Activated effector memory CD4-positive, alpha-beta T cell treated with Interleukin-2 at 50 U/mL for 16 hours (primary cell): ENCODE measurements at places on chromosomes 6 and 20.

DNA sequence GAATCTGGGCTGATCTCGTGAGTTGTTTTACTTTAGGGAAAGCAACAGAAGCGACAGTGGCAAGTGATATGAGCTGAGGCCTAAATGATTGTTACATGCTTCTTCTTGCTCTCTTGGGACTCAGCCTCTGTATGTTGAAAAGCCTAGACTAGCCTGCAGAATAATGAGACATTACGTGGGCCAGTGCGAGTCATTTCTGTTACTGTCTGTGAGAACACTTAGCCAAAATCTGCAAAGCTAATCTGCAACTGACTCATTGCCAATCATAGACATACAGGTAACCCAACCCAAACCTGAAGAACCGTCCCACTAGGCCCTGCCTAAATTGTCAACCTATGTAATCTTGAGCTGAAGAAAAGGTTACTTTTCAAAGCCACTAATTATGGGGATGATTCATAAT, 77.4 kb upstream of the F13A1 start:
- DNase-seq, result no peak

DNA sequence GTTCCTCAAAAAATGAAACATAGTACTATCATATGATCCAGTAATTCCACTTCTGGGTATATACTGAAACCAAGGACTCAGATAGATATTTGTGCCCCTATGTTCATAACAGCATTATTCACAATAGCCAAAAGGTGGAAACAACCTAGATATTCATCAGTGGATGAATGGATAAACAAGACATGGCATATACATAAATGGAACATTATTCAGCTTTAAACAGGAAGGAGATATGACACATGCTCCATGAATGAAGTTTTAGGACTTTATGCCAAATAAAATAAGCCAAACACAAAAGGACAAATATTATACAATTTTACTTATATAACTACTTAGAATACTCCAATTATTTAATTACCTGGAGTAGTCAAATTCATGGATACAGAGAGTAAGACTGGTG, 16.4 kb downstream of the PLCB1 start:
- no peak for DNase-seq

- DNase-seq, result no peak
Observed at GRCh38 chr20:63466250-63466825, 6.1 kb downstream of the KCNQ2 start.

GRCh38 chr6:1607516-1608221, 2.0 kb upstream of the FOXC1 start:
- no peak for DNase-seq

- DNase-seq, result peak; percentile 14
Observed at GRCh38 chr6:18263418-18264218, 712 bp downstream of the DEK start.

DNA sequence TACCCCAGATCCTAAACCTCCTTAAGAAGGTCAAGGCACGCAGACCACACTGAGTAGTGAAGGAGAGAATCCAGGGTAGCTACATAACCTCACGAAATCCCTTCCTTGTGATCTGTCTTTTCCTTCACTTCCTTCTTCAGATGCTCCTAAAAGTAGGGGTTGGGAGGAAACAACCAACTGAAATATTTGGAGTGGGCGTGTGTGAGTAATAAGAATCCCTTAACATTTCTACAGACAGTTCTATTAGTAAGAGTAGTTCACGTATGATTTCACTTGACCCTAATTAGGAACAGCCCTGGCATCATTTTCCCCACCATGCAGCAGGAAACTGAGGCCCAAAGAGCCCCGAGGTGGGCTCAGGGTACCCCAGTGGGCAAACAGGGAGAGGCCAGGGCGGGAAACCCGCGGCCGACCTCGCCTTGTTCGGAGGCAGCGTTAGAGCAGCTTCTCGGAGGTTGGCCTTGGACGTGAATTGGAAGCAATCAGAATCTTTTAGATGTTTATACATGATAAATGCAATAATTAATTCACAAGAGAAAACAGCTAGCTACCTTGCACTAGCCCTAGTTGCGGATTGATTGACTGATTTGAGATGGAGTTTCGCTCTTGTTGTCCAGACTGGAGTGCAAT, 859 bp upstream of the RAE1 start:
- DNase-seq, result no peak

GRCh38 chr6:6972456-6972855, 135.3 kb upstream of the RREB1 start:
- DNase-seq, result no peak

DNA sequence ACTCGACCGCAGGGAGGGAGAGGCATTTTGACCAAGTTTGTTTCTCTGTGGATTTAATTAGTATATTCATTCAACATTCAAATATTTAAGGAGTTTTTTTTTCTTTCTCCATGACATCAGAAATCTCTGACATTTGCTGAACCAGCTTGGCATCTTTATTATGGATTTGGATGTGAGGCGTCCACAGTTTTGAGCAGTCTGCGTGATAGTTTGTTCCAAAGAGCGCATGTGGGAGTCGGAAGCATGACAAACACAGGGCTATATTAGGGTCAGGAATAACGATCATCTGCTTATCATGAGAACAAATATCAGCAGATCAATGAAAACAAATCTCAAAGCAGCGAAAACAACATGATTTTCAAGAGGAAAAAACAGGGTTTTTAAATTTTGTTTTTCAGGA, 373.2 kb downstream of the CDH4 start:
- no peak for DNase-seq

- no peak for DNase-seq
Observed at GRCh38 chr6:168361766-168362165, 42.2 kb upstream of the DACT2 start.

DNA sequence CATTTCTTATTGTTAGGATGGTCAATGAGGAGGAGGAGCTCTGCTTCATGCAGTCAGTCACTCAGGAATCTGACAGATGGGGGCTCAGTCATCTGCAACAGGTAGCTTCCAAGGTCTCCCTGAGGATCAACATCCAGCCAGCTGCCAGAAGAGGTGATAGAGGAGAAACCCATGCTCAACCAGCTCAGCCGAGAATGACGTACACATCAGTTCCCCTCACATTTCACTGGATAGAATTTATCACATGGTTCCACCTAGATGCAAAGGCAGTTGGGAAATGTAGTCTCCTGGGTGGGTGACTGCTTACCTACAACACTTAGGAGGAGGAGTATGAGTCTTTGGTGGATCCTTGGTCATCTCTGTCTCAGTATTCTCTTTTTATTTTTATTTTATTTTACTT, 144.5 kb downstream of the CEBPB start:
- no peak for DNase-seq

GRCh38 chr6:1387876-1388629, 1.3 kb upstream of the FOXF2 start:
- no peak for DNase-seq

GRCh38 chr6:167538746-167539145, 213.9 kb downstream of the TTLL2 start:
- DNase-seq, result no peak

DNA sequence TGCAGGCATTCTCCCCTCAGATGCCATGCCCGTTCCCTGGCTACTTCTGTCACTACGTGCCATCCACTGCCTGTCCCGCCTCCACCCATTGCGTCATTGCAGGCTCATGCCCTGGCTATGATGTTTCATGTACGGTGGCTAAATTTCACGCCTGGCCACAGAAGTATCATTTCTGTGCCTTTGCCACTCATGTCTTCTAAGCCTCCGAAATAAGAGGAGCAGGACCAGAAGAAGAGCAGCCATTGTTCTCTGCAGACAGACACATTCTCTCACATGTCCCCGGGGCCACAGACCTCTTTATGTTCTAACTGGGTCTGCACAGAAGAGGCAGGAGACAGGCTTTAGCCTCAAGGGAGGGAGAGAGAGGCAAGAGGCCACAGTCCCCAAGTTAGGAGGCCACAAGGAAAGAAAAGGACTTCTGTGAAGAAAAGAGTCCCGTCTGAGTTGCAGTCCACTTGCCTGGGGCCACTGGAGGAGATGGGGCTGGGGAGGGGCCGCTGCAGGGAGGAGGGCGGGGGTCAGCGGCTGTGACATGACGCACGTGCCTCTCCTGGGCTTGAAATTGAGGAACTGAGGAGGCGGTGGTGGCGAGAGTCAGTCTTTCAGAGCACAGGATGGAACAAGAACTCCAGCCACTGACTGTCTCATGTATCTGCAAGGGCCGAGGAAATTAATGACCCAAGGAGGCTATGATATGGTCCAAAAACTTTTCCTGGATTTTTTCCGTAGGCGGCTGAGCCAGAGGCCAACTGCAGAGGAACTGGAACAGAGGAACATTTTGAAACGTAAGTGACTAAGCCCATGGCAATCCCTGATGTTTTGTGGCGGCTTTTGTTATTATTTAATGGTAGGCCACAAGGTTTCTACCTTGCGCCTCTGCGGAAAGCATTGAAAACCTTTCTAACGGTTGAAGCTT, 55.9 kb downstream of the TBC1D7 start:
- DNase-seq, result no peak

GRCh38 chr6:25064006-25064405, 128.2 kb upstream of the RIPOR2 start:
- DNase-seq, result no peak

GRCh38 chr20:46353500-46354206, 45.4 kb upstream of the CDH22 start:
- DNase-seq, result no peak

- no peak for DNase-seq
Observed at GRCh38 chr6:166308033-166308768, at the start of gene PRR18. Gene PRR18, minus strand, starts transcription at chr6:166308392. Its CDS starts 250 bp downstream, at chr6:166308142.

GRCh38 chr20:6863798-6864201, 96.3 kb downstream of the BMP2 start:
- DNase-seq, result no peak

- no peak for DNase-seq
Observed at GRCh38 chr6:105561486-105561885, 158.6 kb upstream of the PREP start.

DNA sequence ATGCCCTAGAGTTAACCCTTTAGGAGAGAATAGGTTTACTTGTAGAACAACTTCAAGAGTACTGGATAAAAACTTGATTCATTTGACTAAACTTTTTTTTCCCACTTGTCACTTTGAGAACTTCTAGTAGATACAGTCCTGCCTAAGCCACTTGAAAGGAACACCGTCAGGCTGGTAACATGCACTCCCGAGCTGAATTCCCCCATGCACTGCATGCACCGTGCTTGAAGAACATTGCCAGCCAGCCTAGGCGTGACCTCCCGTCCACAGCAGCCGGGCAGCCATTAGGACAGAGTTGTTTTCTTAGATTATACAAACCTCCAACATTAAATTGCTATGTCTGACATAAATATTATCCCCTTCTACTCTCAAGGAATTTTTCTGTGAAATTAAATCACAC, 52.6 kb downstream of the SMLR1 start:
- DNase-seq, result no peak

- no peak for DNase-seq
Observed at GRCh38 chr6:148109732-148110131, 232.9 kb upstream of the SASH1 start.

DNA sequence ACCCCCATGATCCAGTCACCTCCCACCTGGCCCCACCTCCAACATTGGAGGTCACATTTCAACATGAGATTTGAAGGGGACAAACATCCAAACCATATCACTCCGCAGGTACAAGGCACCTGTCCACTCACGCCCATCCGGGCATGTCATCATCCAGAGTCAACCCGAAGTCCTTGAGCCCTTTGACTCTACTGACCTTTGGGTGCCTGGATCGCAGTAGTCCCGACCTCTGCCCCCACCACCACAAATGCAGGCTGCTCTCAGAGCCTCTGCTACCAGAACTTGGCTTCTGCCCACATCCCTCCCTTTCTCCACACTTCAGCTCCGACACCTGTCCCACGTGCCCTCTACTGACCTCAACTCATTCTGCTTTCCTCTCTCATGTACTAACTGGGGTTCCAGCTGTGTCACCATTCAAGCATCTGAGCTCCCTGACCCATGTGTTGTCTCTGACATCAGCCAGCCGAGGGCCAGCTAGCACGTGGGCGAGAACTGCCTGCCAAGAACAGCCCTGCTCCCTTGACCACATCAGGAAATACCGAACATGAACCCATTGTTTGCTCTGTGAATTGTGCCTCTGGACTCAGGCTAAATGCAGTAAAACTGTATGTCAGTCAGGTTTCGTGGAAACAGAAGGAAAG, 498.3 kb upstream of the SULF2 start:
- no peak for DNase-seq

- DNase-seq, result no peak
Observed at GRCh38 chr6:56604186-56604585, 38.5 kb downstream of the DST start.

DNA sequence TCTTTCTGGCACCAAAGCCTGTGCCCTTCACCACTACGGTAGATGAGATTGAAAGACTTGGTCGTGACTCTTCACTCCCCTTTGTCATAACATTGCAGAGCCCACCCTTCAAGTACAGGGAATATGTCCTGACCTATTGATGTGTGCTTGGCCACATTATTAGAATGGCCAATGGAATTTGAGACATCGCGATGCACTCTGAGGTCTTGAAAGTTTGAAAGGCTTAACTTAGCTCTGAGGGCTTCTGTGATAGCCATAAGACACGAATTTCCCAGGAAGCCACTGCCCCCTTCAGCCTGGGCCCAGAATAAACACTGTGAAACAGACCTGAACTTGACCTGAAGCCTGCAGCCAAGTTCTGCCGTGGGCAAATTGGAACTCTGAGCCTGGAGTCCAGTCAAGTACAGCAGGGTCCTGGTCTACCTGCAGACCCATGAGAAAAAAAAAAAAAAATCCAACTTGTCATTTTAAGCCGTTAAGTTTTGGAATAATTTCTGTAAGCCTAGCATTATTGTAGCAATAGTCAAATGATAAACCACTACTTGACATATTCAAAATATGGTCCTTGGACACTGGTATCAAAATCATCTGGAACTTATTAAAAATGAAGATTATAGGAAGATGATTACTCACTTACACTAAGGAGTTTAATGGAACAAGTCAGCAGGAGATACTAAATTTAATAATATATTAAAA, 36.9 kb upstream of the TRAF3IP2 start:
- DNase-seq, result no peak

GRCh38 chr6:35044145-35044745, 96.9 kb downstream of the TCP11 start:
- no peak for DNase-seq

- DNase-seq, result no peak
Observed at GRCh38 chr6:167767715-167768107, 59.0 kb upstream of the AFDN start.

GRCh38 chr6:129113637-129114036, 230.7 kb downstream of the LAMA2 start:
- DNase-seq, result no peak

DNA sequence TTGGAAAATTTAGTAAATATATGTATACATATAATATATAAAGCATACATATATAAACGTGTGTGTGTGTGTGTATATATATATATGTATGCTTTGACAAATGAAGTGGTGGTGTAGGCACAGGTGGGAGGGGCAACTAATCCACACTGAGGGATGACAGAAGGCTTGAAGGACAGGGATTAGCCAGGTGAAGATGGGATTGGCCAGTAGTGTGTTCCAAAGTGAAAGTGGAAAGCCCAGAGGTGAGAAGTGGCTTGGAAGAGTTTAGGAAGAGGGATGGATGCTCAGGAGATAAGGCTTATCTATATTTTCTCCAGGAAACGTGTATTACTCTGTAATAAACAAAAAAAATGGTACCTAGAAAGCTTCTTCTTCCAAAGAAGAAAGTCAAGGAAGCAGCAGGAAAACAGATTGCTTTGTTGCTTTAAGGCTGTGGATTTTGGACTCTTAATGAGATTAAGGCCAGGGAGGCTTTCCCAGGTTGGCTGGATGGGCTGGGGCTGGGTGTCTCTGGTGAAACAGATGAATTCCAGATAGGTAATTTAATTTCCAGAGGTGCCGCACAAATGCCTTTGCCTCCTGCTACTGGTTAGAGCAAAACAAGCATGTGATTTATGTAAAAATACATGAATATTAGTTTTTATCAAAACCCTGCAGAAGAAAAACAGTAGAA, 63.9 kb downstream of the JARID2 start:
- no peak for DNase-seq

- DNase-seq, result no peak
Observed at GRCh38 chr6:104771258-104771832, 88.4 kb downstream of the HACE1 start.
